CD4-positive, alpha-beta T cell treated with Interleukin-4 for 1 hour (primary cell): ENCODE measurements at places on chromosomes 12 and 14.

DNA sequence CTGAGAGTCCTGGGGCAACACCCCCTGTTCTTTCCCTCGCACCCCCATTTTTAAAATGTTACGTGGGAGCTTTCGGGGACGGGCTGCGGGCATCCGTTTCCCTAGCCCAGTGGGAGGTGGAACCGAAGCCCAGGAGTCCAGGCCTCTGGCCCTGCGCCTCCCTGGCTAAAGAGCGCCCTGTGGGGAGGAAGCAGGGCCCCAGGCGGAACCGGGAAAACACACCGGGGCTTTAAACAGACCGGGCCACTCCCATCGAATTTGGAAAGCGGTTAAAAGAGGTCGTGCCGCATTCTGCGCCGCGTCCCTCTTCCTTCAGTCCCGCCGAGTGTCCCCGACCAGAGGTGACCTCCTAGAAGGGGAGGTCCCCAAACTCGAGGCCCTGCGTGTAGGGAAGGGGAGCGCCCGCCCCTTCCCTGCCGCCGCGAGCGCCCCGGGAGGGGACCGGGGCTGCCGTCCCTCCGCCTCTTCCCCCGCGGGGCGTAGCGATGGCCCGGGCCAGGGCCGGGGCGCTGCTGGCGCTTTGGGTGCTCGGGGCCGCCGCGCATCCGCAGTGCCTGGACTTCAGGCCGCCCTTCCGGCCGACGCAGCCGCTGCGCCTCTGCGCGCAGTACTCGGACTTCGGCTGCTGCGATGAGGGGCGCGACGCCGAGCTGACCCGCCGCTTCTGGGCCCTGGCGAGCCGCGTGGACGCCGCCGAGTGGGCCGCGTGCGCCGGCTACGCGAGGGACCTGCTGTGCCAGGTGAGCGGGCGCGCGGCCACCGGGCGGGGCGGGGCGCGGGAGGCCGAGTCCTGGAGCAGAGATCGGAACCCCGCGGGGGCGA lies at the start of gene HHIPL1:
TSS of gene HHIPL1 (plus strand) at position 407 of the 822 bp plus-strand sequence. CDS start at position 486, 79 bp downstream.
- DNase-seq: no peak

DNA sequence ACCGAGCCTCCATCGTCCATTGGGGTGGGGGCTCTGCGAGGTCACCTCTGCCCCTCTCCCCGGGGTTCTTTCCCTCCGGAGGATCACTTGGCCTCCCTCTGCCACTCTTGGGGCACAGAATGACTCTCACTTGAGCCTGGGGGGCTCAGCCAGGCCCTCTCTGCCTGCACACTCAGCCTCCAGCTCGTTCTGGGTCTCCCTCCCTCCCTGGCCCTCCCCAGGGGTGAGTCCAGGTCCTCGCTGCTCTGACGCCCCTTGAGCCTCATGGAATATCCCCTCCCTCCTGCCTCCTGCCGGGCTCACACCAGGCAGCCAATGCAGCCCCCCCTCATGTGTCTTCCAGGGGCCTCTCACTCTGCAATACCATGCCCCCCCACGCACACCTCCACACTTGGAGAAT lies 17.7 kb upstream of the SFSWAP start:
- no peak for DNase-seq

GRCh38 chr12:45331552-45331951 lies 115.7 kb downstream of the ANO6 start:
- DNase-seq: no peak

DNA sequence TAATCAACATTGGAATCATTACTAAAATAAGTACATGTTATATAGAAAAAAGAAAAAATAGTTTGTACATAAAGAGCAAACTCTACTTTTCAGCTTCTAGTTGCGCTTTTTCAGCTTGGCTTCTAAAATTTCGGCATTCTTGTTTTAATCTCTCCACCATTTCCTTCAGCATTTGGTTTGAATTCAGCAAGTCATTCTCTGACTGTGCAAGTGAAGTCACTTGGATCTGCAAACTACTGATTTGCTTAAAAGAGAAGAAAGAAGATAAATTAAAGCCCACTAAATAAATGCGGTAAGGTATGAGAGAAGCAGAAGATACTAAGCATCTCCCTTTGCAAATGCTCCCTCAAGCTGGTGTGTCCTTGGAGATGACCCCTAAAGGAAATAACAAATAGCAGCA lies 126.3 kb downstream of the CEP83 start:
- DNase-seq: no peak

- DNase-seq: no peak
Observed at GRCh38 chr12:66971816-66972215, 292.9 kb upstream of the GRIP1 start.

- no peak for DNase-seq
Observed at GRCh38 chr12:63302269-63302940, 151.4 kb upstream of the AVPR1A start.

DNA sequence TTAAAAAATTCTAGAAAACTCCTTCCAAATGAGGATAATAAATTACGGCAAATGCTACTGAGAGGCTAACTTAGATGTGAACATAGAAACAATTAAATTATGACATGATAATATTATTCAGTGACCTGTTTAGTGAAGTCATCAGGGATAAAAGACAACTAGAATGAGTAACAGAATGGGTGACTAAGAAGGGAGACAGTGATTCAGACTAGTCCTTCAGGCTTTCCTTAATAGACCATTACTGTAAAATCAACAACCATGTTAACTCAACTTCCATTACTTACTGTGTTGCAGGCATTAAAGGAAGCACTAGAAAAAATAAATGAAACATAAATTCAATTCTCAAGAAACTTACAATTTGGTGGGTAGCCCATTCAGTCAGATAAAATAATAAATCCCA lies 543.9 kb upstream of the LRFN5 start:
- DNase-seq: no peak

DNA sequence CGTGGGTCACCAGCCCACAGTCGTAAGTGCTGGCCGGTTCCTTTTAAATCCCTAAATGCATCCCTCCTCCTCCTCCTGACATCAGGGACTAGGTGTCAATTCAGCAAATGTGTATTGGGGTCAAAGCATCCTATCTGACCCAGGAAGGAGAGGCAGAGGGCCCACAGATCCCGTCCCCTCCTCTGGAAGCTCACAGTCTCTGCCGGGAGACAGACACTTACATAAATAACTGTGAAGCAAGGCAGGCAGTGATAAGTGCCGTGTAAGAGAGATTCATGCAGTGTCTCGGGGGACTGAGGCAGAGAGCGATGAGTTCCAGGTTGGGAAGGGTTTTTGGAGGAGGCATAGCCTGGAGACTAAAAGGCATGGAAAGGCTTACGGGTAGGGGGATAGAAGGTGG lies 44.1 kb downstream of the HRK start:
- DNase-seq: no peak

GRCh38 chr14:72709916-72710611 lies 183.8 kb downstream of the DPF3 start:
- no peak for DNase-seq

DNA sequence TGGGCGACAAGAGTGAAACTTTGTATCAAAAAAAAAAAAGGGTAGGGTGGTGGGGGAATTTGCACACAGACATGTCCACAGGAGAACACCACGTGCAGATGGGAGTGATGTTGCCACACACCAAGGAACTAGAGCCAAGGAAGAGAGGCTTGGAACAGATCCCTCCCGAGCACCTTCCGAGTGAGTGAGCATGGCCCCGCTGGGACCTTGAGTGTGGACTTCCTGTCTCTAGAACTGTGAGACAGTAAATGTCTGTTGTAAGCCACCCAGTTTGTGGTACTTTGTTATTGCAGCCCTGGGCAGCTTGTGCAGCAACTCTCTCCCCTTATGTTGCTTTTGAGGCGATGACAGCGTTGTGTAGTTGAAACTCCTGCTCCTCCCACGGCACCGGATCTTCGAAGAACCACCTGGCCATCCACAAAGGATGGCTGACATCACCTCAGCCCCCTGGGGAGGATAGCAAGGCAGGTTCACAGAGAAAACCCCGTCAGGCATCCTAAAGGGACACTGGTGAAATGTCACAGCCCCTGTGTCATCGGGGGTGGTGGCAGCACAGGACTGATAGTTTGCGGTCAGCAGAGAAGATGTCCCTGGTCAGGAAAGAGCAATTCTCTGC lies 54.7 kb upstream of the PLEKHG3 start:
- DNase-seq: no peak

GRCh38 chr12:95470300-95470699 lies 3.7 kb upstream of the METAP2 start:
- DNase-seq: no peak

DNA sequence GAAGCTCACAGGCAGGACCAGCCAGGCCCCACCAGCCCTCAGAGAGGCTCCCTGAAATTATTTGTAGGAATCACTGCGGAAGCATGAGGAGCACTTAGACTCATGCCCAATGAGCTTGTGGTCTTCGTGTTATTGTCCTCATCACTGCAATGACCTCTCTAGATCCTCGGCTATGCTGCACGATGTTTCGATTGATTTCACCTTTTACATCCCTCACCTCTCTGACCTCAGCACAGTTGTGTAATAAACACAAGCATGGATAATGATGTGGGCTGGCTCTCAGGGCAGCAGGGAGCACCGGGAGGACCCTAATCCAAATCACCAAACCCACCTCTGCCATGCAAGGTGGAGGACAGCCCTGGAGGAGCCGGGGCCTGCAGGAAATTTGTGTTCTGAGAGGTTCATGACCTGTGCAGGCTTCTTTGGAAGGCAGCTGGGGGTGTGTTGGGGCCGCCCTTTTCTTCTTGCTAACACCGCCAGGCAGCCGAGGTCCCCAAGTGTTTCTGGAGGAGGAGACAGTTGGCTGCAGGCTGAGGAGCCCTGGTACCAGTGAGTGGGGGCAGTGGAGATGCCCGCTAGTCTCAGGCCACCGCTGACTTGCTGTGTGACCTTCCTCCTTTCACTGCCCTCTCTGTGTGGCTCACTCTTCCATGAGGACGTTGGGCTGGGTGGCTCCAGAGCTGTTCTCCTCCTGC lies 29.5 kb upstream of the EML1 start:
- DNase-seq: no peak

DNA sequence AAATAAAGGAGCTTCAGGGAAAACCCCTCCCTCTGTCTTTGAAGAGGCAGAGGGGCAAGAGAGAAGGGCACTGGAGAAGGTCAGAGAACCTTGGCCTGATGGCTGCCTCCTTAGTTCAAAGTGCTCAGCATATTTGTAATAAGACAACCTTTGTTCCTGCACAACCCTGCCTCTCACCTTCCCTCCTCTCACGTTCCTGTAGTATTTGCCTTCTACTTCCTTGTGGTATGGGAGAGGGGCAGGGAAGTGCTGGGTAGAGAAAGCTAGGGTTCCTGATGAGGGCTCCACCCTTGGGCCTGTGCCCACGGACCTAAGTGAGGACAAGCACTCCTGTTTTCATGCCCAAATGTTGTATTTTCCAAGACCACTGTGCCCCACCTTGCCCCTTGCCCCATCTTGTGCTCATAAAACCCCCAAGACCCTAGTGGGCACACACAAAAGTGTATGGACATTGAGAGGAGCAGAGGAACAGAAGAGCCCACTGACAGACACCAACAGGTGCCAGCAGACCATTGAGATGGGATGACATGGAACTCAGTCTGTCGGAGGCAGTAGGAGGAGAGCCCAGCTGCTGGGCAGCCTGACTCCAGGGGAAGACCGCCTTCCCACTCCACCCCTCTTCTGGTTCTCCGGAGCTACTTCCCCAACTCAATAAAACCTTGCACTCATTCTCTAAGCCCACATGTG lies 261.5 kb upstream of the CCDC196 start:
- no peak for DNase-seq

- DNase-seq: no peak
Observed at GRCh38 chr12:91622037-91622436, 439.4 kb upstream of the DCN start.

DNA sequence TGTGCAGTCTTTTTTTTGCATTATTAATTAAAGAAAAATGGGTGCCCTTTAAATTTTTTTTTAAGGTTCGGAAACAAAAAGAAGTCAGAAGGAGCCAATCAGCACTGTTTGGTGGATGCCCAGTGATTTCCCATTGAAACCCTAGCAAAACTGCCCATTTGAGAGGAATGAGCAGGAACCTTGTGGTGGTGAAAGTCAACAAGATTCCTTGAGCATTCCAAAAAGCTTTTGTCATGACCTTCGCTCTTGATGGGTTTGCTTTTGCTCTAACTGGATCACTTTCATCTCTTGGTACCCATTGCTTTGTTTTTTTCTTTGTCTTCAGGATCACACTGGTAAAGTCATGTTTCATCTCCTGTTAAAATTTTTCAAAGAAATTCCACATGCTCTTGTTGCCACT lies 54.1 kb downstream of the ADIPOR2 start:
- no peak for DNase-seq

- DNase-seq: no peak
Observed at GRCh38 chr14:70130482-70130881, 58.3 kb downstream of the SLC8A3 start.

GRCh38 chr12:19719672-19720071 lies 280.4 kb downstream of the AEBP2 start:
- DNase-seq: no peak

- DNase-seq: no peak
Observed at GRCh38 chr14:103960457-103961055, 18.2 kb upstream of the RD3L start.

DNA sequence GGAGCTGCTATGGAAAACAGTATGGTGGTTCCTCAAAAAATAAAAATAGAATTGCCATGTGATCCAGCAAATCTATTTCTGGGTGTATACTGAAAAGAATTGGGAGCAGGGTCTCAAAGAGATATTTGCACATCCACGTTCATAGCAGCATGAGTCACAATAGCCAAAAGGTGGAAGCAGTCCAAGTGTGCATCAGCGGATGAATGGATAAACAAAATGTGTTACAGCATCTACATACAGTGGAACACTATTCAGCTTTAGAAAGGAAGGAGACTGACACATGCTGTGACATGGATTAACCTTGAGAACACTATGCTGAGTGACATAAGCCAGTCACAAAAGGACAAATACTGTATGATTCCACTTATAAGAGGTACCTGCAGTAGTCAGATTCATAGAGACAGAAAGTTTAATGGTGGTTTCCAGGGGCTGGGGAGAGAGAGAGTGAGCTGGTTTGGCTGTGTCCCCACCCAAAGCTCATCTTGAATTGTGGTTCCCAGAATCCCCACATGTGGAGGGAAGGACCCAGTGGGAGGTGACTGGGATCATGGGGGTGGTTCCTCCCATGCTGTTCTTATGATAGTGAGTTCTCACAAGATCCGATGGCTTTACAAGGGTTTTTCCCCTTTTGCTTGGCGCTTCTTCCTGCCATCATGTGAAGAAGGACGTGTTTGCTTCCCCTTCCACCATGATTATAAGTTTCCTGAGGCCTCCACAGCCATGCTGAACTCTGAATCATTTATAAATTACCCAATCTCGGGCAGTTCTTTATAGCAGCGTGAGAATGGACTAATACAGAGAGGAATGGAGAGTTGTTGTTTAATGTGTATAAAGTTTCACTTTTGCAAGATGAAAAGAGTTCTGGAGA lies 17.6 kb upstream of the TBC1D30 start:
- DNase-seq: no peak

- DNase-seq: no peak
Observed at GRCh38 chr14:21572604-21573003, 7.3 kb downstream of the OR10G3 start.

- no peak for DNase-seq
Observed at GRCh38 chr12:98840325-98840724, 195.2 kb downstream of the APAF1 start.

- no peak for DNase-seq
Observed at GRCh38 chr12:2939191-2939590, 20.0 kb upstream of the TEAD4 start.

GRCh38 chr14:34111505-34111904 lies 160.6 kb upstream of the EGLN3 start:
- no peak for DNase-seq
